Activated CD8-positive, alpha-beta memory T cell treated with anti-CD3 and anti-CD28 coated beads, Interleukin-2, amount 10 ng/mL, durations not matched to agents 7 days and 5 days (primary cell): ENCODE measurements at places on chromosomes 13 and 19. TPM values are rescaled to one million over a fixed set of nuclear protein-coding genes. Genes with fewer than 3 reads are reported as not detected.

The KCTD4 gene
- total RNA-seq = not detected

GRCh38 chr19:21603431-21604231 is 98.2 kb downstream of the ZNF429 start:
- no peak for DNase-seq

The URAD gene
- total RNA-seq = not detected

DNA sequence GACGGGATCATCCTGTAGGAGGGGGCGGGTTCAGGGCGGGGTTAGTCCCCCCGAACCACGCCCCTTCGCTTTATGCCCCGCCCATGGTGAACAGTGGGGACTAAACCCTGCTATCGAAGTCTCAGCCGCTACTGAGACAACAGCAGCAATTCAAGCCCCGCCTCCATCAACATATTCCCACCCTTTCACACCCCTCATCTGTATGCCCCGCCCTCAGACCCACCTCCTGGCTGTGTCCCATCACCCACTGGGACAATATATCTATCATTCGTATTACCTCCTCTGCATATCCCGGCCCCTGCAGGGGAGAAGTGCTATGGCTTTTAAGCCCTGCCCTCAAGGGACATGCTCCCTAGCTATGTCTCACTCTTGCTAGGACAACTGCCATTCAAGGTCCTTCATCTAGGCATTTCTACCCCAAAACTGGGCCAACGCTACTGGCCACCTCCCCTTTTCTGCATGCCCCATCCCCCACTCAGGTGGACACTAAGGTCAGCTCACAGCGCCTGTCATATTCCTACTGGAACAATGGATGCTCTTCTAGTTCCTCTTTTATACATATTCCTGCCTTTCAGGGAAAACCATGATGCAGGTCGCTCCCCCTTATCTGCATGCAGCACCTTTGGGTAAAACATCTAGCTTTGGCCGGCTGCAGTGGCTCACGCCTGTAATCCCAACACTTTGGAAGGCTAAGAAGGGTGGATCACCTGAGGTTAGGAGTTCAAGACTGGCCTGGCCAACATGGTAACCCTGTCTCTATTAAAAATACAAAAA is 11.9 kb downstream of the LRFN1 start:
- no peak for DNase-seq

- no peak for DNase-seq
Measured at GRCh38 chr13:112187527-112188297, 120.8 kb downstream of the SOX1 start.

- DNase-seq = peak; percentile 46
Measured at GRCh38 chr13:30049692-30050091, 199.3 kb upstream of the UBL3 start.

GRCh38 chr13:88005188-88005587 is 334.0 kb downstream of the SLITRK5 start:
- no peak for DNase-seq

The SPRED3 gene
- 0.84 TPM for total RNA-seq

DNA sequence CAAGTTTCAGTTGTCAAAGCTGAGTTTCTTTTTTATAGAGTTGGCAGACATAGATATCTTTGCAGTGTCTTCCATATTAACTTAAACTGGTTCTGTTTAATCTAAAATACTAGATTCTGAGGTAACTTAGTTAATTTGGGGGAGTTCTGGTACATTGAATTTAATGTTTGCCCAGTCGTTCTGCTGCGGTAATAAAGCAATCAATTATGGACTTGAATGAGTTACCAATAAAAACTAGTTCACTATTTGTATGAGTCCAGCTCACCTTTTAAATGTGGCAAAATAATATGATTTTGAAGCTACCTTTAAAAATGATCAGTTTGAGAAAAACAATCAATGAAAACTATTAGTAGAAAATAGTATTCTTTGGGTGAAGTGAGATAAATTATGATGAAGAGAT is 90.2 kb downstream of the LMO7 start:
- DNase-seq = no peak

DNA sequence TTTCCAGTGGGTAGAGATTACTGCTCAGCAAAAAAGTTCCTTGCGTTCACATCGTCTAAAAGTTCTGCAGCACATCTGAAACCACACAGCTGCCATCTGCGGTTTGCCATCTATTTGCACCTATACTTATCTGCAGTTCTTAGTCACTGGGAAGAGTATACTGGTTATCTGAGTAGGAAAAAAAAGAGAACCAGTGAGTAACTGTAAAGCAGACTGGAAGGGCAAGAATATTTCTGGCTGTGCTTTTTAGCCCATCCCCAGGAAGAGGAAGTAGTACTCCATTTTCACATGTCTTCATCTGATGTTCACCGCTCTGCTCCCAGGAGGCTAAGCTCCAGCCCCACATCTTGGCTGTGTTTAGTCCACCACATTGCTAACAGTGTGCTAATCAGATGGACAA is 35.6 kb downstream of the EFNB2 start:
- DNase-seq = no peak

DNA sequence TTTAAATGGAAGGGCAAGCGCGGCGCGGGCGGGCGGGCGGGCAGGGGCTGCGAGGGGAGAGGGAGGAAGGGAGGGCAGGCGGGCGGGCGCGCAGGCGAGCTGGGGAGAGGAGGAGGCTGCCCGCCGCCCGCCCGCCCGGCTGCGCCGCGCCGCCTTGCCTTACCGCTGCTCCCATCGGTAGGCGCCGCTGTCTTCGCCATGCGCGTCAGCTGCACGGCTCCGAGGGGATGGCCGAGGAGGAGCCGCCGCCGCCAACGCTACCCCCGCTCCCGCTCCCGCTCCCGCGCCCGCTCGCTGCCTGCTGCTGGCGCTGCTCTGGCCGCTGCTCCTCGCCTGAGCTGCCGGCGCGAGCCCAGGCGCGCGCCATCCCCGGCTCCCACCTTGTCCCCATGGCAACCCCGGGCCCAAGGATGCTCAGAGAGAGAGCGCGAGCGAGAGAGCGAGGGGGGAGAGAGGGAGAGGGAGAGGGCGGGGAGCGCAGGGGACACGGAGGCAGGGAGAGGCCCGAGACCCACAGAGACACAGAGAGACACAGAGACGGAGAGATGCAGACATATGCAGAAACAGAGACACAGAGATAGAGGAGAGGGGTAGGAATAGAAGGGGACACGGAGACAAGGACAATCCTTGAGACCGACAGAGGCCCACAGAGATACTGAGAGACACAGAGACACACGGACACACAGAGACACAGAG is 40.3 kb downstream of the DEDD2 start:
- peak; percentile 80 for DNase-seq

The ZNF177 gene
- total RNA-seq = 1.1 TPM

The ZNF814 gene
- 28.1 TPM for total RNA-seq

GRCh38 chr13:40043764-40044163 is 388.3 kb downstream of the COG6 start:
- DNase-seq = no peak

DNA sequence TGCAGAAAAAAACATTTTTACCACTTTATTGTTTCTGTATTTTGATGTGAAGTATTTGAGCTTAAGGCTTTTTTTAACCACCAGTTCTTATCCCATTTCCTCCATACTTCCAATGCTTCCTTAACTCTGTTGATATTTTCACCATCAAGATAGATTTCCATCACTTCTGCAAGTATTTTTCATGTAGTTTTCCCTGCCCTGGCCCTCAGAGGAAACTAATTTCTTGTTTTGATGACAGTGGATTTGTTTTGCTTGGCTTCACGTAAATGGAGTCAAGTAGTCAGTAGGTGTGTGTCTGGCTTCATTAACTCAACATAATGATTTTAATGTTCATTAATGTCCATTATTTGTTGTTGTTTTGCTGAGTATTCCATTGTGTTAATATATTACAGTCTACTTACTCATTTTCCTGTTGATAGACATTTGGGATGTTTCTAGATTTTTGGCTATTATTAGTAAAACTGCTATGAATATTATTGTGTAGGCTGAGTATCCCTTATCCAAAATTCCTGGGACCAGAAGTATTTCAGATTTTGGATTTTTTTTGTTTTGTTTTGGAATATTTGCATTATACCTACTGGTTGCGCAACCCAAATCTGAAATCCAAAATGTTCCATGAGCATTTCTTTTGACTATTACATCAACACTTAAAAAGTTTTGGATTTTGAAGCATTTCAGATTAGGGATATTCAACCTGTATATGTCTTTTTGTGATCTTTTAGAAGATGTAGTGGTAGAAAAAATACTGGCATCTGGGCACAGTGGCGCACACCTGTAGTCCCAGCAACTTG is 23.3 kb downstream of the ZNF582 start:
- no peak for DNase-seq

- DNase-seq = no peak
Measured at GRCh38 chr13:44908266-44908665, 81.0 kb downstream of the NUFIP1 start.

GRCh38 chr13:48486362-48486761 is 46.5 kb downstream of the RCBTB2 start:
- DNase-seq = no peak

The IGFL1 gene
- total RNA-seq = not detected

DNA sequence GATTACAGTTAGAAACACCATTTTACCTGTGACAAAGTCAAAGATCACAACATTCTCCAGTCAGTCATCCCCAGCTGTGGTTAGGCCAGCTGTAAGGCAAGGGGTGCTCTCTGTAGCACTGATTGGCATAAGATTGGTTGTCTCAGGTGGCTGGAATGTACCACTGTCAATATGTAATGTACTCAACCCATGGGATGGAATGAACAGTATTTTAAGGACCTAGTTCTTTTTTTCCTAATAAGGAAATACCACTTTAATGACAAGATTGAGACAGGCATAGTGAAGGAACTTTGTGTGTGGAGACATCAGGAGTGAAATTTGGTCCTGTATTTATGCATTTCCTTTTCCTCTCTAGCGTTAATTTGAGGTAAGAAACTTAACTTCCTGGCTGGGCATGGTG is 310.7 kb downstream of the ITGBL1 start:
- DNase-seq = no peak

DNA sequence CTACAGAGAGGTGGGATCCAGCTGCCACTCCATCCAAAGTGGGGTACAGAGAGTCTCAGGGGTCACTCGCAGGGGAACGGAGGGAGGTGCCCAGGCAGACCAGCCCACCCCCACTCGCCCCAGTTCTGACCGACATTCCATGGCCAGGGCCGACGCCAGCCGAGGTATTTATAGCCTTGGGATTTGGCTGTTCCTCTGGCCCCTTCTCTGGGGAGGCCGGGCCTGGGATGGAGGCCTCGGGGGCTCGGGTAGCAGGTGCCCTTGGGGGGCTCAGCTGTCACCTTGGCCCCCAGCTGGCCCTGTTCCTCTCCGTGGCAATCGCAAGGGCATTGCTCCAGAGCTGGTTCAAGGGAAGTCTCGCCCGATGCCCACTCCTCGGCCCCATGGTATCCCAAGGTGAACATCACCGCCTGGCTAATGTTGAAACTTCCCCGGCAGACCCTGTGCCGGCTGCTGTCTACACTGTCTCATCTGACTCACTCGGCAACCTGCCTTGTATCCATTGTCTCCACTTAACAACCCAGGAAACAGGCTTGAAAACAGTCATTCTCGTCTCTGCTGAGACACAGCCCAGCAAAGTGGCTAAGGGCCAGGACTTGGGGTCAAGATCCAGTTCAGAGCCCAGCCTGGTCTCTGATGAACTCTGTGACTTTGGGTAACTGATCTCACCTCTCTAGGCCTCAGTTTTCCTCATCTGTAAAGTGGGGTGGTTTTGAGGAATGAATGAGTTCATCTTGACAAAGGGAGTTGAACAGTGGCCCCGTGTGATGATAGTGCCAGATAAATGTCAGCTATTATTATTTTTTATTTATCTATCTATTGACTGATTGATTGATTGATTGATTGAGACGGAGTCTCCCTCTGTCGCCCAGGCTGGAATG is 9.7 kb downstream of the PRKACA start:
- no peak for DNase-seq

- no peak for DNase-seq
Measured at GRCh38 chr13:26457212-26457611, 100.3 kb upstream of the WASF3 start.

The CLEC17A gene
- total RNA-seq = not detected

- no peak for DNase-seq
Measured at GRCh38 chr13:39370048-39370447, 232.9 kb downstream of the LHFPL6 start.

The POU4F1 gene
- total RNA-seq = 0.23 TPM

- DNase-seq = no peak
Measured at GRCh38 chr19:19470579-19470978, 44.8 kb downstream of the TSSK6 start.

The KANK3 gene
- total RNA-seq = 3.7 TPM

The LILRB1 gene
- total RNA-seq = 3.0 TPM

DNA sequence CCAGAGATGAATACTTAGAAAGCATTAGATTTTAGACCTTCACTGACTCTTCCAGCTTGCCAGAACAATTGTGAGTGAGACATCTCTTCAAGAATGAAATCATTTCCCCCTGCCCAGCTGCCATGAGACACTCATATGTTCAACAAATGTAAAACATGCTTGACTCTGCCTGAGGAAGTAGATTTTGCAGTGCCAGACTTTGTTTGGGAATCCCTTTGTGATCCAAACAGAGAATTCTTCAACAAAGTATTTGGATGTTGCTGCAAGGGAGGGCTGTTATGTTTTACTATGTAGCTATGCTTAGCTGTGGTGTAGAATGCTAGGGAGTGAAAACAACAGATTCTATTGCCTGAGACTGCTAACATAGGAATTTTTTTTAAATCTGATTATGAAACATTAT is 416.4 kb downstream of the DCT start:
- no peak for DNase-seq

The BEST2 gene
- not detected for total RNA-seq

DNA sequence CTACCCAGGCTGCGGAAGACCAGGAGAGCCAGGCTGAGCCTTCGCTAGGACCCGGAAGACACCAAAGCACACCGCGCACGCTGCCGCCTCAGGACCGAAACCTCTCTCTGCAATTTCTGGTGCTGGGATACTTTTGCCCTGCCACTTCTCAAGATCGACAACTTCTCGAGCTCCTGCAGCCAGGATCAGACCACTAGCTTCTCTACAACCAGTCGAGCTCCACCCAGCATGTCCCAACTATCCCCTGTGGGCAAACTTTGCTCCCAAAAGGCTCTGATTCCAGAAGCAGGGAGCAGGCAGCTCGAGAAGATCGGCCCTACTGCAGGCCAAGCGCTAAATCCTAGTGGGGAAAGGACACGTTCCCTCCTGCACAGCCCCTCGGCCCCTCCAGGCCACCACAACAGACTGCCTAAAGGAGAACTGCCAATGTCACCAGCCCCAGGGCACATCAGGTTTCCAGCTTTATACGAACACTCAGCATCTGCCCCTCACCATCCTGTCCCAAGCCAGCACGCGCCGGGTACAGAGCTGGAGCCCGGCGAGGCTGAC is 979 bp downstream of the AKAP8 start:
- peak; percentile 70 for DNase-seq

The ZNF470 gene
- total RNA-seq = 4.0 TPM

GRCh38 chr13:35838356-35838755 is 292.8 kb downstream of the DCLK1 start:
- DNase-seq = no peak

DNA sequence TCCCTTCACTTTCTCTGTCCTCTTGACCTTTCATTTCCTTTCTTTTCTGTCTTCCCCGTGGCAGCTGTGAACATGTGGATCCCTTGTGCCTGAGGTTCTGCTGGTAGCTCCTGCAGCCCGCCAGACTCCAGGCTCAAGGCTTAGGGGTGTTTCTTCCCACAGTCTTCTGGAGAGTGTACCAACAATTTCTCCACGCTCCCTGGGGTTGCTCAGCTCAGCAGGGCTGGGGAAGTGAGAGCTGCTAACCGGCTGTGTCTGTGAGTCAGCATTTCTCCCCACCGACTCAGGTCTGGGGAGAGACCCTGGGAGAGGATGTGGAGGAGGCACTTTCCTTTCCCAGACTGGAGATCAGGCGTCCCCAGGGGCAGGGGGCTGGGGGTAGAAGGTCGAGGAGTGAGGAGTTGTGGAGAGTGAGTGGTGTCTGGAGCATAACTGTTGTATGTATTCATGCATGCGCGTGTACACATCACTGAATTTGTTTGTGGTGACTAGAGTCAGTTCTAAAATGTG is 193.6 kb downstream of the KCNRG start:
- DNase-seq = no peak

GRCh38 chr19:34317311-34317927 is 47.6 kb upstream of the GPI start:
- no peak for DNase-seq
